ENCODE measurements at places on chromosomes 2 and 18.

GRCh38 chr18:4231260-4231659 lies 223.8 kb downstream of the DLGAP1 start:
- DNase-seq, result no peak

- DNase-seq, result no peak
Observed at GRCh38 chr2:58834404-58834803, 593.3 kb upstream of the FANCL start.

DNA sequence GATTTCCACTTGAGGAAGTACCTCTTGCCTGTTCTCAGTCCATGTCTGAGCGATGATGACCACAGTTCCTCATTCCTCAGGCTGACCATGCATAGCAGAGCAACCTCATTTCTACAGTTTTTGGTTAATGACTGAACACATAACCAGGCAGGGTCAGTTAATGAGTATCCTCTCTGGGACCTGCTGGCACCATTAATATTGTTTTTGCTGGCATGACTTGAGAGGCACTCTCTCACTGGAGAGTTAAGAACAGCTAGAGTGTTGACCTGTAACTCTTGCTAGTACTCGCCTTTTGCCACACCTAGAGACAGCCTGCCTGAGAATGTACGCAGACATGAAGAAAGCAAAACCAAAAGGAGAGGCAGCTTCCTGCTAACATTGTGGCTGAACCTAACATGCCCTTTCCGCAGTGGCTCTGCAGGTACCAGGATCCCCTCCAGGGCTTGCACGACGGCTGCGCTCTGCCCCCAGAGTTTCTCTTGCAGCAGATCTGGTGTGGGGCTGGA lies 23.9 kb downstream of the PECR start:
- no peak for DNase-seq

DNA sequence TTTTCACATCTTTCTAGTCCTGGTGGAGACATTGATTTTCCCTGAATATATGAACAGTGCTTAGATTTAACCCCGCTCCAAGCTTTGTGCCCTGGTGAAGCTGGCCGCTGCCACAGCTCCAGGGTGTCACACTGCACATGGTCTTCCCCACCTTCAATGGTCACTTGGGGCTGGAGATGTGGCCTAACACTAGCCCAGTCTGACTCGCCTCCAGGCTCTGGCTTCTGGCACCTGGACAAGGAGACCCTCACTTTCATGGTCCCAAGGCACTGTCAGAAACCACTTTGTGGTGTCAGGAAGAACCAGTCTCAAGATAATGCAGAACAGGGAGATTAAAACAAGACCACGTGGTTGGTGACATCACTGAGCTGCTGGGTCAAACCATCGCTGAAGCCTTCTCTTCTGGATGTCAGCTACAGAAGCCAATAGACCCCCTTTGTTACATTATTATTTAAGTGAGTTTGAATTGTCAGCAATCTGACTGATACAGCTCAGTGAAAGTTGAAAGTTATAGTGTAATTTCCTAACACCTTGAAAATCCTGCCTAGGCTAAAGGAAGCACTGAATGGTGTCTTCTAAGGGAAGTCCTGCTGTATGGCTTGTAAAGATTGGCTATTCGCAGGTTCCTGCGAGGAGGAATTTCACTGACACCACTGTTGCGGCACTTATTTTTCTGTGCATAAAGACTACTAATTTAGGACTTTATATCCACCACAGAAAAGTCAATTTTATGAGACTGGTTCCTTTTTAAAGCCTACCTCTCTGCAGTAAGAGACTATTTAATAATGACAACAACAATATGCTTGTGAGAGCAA lies 55.0 kb upstream of the CTDP1 start:
- peak; percentile 82 for DNase-seq

DNA sequence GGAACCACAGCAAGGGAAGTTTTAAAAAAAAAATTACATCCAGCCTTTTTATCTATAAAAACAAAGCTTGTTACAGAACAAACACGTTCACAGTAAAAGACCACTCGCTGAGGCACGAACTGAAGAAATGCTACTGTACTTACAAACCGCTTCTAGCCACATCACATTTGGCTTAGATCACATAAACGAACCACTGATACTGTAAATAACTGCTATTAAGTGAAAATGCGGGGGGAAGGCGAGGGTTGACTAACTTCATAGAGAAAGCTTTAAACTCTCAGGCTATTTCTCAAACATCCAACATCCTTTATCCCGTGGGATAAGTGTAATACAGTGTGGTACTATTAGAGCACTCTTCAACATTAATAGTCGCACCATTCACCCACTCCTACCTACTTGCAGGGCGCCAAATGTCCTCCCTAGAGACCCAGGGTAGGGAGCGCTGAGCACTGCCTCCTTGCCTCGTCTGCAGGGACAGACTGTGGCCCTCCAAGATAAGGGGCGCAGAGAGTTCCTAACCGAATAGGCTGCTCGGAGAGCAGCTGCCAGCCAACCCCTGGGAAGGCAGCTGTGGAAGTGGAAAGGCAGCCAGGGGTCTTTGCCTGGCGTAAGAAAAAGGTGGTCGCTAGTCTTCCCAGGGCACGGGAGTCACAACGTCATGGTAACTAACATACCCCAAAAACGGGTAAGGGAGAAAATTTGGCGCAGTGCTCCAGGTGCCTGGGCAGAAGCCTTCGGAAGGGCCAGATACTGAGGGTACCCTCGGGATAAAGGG lies 854 bp downstream of the GPR155 start:
- no peak for DNase-seq

DNA sequence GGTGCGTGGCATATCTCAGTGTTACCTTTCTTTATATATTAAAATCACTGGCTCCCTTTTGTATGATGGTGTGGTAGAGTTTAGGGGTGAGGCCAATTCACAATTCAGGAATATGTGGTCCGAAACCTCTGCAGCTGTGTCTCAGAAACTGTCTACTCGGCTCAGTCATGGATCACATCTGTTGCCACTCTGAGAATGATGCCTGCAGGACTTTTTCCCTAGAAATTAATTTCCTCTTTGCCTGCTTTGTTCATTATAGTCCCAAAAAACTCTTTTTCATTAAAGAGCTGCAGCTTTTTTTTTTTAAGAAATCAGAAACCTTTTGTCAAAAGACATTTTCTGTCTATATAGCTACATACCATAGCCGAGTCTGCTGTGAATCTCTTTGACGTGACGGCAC lies 104.9 kb upstream of the NFATC1 start:
- no peak for DNase-seq

DNA sequence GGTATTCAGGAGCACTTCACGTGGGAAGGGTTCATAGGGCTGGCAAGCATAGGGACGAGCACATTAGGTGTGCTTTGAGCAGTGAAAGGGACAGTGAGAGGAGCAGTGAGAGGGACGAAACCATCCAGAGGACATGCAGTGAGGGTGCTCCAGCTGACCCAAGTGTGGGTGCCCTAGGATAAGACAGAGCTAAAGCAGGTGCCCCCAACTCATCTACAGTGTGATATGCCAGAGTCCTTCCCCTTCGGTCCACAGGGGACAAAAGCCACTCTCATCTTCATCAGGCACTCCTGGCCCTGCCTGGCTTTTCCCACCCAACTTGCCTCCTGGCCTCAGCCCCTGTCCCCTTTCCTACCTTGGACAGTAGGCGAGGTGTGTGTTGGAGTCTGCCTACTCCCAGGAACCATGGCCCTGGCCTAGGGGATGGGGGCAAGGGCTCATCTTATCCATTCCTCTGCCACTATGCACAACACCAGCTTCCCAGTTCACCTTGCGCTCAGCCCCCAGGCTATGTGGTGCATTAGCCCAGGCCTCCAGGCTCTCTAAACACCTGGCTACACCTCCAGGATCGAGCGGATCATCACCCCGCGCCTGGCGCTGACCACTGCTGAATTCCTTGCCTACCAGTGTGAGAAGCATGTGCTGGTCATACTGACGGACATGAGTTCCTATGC lies 16.1 kb upstream of the ANKRD53 start:
- no peak for DNase-seq

DNA sequence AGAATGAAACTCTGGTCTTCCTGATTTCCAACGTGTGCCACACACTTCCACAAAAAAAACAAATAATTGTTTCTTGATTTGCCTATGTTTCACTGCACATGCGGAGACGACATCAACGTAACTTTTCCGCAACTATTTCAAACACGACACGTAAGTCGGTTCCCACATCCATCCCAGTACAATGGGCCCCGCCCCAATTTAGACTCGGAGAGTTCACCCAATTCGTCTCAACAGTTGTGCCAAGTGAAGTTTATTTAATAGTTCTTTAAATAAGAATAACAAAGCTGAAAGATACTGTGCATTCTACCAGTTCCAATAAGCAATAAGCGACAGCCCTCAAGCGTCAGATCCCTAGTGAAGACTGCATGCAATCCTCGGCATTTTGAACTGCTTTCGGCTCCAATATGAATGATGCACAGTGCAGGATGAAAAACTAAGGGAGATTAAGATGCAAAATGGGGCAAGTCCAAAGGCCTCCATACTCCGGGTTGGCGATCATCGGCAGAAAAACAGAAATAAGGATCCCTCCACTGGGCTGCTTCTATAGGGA lies 664 bp downstream of the CCT4 start:
- DNase-seq, result no peak

- no peak for DNase-seq
Observed at GRCh38 chr2:7203056-7203467, 285.9 kb downstream of the RNF144A start.

- DNase-seq, result peak; percentile 43
Observed at GRCh38 chr2:84946204-84947009, 24.6 kb upstream of the KCMF1 start.

DNA sequence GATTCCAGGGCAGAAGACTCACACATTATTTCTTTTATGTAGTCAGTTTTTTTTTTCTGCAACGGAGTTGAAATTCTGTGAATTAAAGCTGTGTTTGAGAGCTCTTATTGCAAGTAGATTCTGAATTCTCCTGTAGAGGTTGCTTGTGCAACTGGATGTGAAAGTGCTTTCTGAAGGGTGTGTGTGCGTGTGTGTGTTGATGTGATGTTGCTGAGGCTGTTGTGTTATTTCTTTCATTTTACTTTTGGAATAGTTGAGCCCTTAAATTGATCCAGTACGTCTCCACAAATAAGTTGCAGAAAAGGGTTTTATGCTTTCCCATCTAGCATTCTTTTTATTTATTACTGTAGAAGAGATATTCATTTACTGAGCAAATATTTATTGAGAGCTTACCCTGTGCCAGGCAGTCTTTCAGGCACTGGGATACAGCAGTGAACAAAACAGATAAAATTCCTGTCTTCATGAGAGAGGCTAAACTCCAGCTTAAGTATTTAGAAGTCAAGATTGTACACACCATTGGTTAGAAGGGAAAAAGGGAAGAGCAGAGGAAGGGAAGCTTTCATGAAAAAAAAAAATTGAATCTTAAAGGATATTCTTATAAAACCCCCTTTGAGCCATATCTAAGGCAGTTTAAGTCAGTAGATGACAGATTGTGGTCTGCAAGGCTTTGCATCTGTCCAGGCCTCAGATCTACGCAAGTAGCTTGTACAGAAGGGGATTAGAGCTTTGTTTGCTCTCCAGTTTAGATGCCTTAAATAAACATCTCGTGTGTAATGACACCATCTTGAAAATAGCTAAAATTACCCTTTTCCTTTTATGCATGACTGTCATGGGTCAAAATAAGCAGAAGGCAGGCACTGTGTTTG lies 58.2 kb downstream of the MYO1B start:
- no peak for DNase-seq

DNA sequence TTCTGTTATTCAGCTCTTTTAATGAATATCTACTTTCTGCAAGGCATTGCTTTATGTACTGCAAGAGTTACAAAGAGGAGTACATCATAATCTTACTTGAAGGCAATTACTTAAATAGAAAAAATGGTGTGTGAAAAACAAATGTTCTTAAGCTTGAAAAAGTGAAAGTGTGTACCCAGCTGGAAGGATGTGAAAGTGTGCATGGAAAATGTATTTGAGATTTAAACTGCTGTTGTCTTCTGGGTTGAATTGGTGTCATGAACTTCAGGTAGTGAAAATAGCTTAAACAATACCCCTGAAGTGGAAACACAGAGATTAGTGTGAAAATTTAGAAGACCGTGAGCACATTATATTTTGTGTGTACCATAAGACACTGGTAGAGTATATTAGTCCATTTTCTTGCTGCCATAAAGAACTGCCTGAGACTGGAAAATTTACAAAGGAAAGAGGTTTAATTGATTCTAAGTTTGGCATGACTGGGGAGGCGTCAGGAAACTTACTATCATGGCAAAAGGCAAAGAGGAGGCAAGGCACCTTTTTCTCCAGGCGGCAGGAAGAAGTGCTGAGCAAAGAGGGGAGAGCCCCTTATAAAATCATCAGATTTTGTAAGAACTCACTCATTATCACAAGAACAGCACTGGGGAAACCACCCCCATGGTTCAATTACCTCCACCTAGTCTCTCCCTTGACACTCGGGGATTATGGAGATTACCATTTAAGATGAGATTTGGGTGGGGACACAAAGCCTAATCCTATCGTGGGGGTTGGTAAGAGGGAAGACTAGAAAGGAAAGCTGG lies 38.8 kb downstream of the SCN2A start:
- DNase-seq, result no peak

DNA sequence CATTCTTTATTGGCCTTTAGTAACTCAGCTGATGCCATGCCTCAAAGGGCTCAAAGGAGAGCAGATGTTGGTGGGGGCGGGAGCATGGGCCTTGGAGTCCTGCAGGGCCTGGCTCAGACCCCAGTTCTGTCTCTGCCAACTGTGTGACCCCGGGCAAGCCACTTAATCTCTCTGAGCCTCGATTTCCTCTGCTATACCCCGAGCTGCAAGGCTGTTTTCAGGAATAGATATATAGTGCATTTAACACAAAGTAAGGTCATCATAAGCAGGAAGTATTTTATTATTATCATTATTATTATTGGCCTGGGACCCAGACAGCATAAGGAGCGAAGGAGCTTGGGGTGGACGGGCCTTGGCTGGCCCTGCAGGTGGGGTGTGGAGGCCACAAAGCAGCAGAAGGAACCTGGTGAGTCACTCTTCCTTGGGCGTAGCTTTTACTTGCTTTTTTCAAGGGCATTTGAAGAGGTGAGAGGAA lies 162.7 kb downstream of the INHBB start:
- DNase-seq, result no peak

DNA sequence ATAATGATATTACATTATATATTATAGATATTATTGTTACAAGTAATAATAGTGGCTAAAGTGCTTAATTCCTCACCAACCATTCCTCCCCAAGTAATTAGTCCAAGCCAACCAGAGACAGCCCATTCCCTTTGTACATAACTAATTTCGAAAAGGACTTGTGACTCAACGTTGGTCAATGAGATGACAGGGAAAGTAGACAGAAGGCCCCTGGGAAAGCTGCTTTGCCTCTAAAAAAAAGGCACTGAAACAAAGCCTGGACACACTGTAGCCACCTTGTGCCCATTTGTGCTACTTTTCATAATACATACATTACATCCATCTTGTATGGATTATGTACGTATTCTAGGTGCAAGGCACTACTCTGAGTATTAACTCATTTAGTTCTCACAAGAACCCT lies 28.8 kb downstream of the COLEC12 start:
- DNase-seq, result no peak
